AG10803 (cell line): ENCODE measurements at places on chromosomes 12 and 14.

GRCh38 chr12:53624956-53625355 is 1.2 kb downstream of the ATF7 start:
- peak; percentile 26 for DNase-seq

DNA sequence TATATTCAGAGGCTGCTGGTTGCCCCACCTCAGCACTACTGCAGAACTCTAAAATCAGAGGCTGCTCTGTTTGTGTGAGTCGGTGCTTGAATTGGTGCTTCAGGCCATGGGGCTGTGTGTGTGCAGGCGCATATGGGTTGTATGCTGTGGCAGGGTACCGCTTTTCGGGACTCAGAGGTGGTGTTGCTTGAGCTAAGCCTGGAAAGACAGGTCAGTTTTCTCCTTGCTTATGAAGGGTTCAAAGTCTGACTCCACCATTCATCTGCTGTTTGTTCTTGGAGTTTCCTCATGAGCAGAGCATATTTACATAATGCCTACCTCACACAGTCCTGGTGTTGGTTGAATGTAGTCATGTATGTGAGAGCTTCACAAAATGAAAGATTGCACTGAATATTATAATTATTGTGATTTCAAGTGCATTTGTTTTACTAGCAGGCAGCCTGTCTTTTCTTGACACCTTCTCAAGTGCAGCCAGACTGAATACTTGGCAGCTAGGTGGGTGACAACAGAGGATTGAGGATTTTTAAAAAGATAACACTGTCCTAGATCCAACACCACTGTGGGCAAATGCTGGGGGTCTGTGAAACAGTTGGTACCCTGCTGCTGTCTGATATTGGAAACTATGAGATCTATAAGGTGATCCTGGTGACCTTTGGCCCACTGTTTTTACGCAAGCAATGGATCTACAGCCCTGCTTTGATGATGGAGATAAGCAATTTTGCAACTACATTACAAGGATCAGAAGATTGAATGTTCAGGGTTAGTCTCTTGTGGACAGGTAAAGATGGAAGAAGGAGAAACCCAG is 1.0 kb upstream of the ANG start:
- no peak for DNase-seq

DNA sequence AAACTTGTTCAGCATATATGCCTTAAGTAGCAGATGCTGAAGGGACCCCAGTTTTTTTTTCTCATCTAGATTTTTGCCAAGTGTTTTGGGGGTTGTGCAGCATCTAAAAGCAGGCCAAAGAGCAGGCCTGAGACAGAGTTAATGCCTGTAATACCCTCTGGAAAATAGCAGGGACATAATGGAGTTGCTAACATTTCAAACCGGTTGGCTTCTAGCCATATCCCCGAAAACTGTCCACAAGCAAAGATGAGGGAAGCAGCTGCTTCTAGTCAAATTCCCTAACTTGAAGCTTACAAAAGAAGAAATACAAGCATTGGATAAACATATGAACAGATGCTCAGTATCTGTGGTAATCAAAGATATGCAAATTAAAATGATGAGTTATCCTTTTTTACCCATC is 52.1 kb upstream of the AEBP2 start:
- DNase-seq, result no peak

GRCh38 chr12:30679241-30679640 is 16.4 kb downstream of the IPO8 start:
- no peak for DNase-seq

DNA sequence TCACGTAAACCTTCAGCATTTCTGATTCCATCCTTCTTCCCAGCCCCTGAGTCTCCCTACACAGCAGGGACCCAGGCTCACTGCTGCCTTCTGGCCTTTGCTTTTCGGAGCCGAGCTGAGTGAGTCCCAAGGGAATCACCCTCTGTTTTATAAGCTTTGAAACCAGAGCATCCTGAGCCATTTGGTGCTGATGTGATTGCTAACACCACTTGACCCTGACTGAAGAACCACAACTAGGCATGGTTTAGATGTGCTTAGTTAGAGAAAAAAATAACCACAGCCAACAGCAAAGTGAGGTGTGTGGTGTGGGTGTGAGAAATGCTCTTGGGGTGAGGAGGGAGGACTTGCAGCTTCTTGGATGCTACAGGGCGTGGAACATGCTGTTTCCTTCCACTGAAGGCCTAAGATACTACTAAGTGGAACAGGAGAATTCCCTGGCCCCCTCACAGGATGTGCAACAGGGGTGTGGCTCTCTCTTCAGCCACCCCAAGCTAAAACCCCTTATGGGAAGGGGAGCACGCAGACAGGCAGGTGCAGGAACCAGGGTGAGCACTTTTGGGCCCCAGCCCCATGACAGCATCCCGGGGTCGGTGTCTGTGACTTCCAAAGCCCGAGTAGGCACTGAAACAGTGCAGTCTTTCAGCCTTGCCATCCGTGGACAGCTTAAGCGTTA is at the start of gene TC2N:
Gene TC2N (minus strand): TSS at position 221 of the 673 bp plus-strand sequence. CDS start 53,767 bp downstream, outside the sequence.
- no peak for DNase-seq

- no peak for DNase-seq
Measured at GRCh38 chr14:99229654-99230207, 42.3 kb downstream of the BCL11B start.

DNA sequence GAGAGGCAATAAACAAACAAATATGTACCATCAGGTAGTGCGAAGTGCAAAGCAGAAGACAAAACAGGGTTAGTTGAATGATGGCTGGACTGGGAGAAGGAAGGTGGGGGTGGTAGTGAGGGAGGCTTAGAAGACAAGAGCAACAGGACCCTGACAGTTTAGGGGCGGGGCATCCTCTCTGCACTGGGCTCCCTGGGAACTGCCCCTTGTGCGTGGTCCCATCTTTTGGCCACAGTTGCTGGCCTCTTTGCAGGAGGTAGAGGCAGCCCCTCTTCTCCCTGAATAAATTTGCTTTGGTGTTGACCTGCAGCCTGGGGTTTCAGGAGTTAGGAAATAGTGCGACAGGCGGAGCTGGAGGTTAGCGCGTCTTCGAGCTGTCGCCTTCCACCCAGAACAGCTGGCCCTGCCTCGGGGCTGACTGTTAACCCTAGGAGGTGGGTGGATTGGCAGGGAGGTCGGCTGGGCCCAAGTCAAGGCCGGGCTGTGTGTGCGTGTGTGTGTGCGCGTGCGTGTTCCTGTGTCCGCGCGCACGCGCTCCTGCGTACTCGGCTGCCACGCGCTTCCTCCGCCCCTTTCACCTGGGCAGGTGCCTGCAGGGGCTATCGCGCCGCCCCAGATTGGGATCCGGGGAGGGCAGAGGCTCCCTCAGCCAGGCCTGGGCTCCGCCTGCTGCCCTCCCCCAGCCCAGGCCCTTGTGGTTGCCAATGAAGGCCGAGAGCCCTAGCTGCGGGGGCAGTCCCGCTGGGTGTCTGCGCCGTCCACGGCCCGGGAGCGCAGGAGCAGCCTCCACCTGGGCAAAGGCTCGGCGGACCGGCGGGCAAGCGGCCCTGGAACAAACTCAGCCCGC is 180.8 kb downstream of the ADCK1 start:
- DNase-seq, result no peak

DNA sequence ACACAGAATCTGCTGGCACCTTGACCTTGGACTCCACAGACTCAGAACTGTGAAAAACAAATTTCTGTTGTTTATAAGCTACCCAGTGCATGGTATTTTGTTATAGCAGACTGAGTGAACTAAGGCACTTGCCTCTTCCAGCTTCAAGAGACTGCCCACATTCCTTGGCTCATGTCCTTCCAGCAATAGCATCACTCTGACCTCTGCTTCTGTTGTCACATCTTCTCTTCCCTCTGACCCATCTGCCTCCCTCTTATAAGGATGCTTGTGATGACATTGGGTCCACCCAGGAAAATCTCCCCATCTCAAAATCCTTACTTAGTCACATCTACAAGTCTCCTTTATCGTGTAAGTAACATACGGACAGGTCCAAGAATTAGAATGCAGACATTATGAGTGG is 200.4 kb downstream of the PIK3C2G start:
- peak; percentile 69 for DNase-seq

DNA sequence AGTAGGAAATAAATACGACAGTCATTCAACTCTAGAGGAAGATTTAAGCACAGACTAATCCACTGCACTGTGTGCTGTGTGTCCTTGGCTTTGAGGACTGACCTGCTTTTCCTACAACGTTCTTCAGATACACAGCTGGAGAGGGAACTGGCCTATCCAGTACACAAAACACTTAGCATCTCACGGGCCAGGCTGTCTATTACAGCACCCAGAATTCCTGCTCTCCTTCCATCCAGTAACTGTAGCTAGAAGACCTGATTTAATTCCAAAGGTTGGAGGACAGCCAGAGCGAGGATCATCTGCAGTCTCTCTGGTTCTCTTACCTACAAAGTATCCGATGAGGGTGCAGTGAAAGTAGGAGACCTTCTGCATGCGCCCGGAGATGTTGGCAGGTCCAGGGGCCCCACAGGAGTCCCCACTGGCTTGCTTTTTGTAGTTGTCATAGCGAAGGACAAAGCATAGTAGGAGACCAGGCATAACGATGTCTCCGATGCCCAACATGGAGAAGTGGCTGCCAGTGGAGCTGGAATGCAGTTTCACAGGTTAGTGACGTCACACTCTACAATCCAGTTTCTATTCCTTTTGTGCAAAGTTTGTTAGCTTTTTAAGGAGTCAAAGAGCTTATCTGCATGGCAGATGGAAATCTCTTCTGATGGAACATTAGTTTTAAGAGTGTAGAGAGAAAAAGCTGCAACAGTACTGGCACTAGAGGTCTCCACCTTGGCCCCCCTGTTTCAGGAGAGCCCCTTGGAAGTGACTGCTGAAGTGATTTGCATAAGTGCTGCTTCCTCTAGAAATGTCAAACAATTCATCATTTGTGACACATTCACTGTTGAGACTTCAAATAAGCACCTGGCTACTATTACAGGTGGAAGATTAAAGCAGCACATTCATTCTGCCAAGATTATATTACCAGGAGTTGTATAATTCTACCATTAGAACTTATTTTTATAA is 41.7 kb downstream of the ACADS start:
- DNase-seq, result no peak

- DNase-seq, result no peak
Measured at GRCh38 chr14:36222952-36223468, 46.5 kb upstream of the PTCSC3 start.

- DNase-seq, result no peak
Measured at GRCh38 chr12:131163189-131163738, 209.6 kb downstream of the ADGRD1 start.

GRCh38 chr14:100038065-100038464 is 27.2 kb upstream of the EVL start:
- no peak for DNase-seq

DNA sequence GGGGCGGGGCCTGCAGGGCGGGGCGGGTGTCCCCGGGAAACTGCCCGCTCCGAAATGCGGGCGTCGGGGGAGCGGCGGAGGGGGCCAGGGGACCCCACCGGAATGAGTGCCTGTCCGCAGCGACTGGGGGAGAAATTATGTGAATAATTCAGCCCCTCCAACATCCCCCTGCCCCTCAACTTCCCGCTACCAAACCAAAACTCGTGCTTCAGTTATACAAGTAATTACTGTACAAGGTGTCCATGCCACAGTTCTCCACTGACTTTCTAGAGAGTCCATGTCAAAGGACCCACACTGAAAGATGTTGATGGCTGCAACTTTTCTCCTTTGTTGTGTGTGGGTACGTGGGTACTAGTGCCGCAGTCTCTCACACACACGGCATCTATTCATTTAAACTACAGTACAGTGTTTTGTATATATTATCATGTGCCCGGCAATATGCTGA is 414 bp upstream of the CDK17 start:
- no peak for DNase-seq

DNA sequence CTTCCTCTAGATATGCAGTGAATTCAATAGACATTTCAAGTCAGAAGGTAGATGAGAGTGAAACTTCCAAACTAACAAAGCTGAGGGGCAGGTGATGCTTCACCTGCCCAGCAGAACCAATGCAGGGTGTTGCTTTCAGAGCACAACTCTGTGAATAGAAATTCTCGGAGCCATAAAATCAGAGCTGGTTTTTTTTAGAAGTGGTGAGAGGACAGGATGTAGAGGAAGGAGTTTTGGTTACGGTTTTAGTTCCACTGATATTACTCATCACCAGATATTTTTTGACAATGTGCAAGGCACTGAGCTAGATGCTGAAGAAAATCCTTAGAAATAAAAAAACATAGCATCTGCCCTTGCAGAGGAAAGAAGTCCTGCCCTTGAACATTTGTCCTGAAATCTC is 62.2 kb downstream of the BMP4 start:
- peak; percentile 71 for DNase-seq
